ENCODE measurements at places on chromosomes 3 and 15.

GRCh38 chr3:166713787-166714186 is 666.3 kb downstream of the ZBBX start:
- DNase-seq, result no peak

DNA sequence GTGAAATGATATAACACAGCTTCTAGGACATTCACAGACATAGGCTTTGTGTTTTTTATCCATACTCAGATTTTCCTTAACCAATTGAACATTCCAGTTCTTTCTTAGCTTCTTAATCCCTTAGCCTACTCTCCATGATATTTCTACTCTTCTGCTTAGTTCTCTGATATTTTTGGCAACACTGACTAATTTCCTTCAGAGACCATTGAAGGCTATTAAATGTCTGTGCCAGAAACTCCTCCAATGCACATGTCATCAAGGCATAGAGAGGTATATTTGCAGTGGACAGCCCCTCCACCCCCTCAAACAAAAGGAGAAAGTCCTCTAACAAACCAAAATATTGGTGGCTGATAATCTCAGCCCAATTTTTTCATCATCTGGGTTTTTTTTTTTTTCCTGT is 105.9 kb upstream of the TSC22D2 start:
- peak; percentile 54 for DNase-seq

GRCh38 chr3:61928039-61928438 is 366.7 kb downstream of the PTPRG start:
- no peak for DNase-seq

DNA sequence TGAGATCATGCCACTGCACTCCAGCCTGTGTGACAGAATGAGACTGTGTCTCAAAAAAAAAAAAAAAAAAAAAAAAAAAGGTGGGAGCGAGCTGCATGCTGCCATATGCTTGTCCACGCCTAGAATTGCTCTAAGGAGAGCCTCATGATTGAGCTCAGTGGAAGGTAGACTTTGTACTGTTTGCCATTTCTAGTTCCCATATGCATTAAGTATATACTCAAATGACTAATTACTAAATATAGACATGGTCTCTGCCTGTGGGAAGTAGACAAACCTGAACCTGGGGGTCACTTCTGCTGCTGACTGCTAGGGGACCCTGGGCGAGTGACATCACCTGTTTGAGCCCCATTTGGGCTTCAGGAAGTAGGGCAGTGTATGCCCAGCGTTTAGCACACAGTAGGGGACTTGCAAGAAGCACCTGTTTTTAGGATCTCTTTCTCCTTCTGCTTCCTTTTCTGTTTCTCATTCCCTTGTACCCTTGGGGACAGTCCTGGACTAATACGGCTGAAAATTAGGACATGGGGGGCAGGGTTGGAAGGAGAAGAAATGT is 27.2 kb downstream of the PRKCD start:
- no peak for DNase-seq

GRCh38 chr15:62066663-62067447 is at the start of gene C2CD4A:
C2CD4A (plus strand) TSS chr15:62066977; CDS start chr15:62067614, 637 bp downstream.
- peak; percentile 81 for DNase-seq

DNA sequence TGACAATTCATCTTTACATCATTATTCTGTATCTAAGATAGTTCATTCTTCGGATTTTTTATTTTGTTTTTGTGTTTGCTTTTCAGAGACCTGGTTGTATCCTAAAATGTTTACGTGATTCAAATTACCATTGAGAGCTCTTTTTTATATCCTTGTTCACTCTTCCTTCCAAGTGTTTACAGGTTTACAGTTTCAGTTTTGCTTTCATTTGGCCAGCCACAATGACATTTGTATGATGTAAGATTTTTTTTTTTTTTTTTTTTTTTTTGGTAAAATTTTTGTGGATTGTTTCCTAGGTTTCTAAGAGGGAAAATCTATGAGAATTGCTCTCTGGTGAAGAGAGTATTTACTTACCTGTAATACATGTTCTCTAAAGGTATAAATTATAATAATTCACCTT is 55.0 kb downstream of the SETD5 start:
- DNase-seq, result no peak

GRCh38 chr15:43966646-43967045 is 139.8 kb downstream of the WDR76 start:
- DNase-seq, result no peak

GRCh38 chr3:45656575-45657363 is 32.4 kb upstream of the SACM1L start:
- peak; percentile 90 for DNase-seq

GRCh38 chr3:171646357-171647133 is 163.7 kb downstream of the PLD1 start:
- peak; percentile 70 for DNase-seq

GRCh38 chr3:181844211-181844610 is 132.5 kb downstream of the SOX2 start:
- DNase-seq, result no peak

DNA sequence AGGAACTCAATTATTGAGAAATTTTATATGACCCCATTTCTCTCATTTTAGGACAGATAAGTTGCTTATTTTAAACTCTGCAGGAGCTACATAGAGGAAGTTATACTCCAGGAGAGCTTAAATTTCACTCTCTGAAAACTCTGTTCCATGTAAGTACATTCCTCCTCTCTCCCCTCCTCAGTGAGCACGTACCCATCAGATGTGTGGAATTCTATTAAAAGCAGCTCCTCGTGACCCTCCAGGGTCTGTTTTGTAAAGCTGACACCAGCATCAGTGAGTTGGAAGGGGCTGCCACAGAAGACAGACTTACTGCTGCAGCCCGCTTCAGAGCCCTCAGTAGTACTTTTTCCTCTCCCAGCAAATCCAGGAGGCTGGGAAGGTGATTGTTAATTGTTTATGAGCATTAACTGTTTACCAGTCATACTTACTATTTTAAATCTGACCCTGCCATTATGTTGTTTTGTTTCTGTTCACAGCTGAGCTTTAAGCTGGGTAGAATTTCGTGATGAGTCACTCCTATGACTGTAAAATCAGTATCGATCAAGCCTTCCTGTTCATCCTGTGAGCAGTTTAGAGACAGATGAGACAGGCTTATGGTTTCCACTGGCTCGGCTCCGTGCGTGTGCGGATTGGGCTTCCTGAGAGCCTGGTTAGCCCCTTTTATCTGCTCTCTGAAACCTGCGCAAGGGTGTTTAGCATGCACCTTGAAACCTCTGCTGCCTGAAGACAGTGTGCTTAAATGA is 20.4 kb downstream of the IGF1R start:
- peak; percentile 75 for DNase-seq

DNA sequence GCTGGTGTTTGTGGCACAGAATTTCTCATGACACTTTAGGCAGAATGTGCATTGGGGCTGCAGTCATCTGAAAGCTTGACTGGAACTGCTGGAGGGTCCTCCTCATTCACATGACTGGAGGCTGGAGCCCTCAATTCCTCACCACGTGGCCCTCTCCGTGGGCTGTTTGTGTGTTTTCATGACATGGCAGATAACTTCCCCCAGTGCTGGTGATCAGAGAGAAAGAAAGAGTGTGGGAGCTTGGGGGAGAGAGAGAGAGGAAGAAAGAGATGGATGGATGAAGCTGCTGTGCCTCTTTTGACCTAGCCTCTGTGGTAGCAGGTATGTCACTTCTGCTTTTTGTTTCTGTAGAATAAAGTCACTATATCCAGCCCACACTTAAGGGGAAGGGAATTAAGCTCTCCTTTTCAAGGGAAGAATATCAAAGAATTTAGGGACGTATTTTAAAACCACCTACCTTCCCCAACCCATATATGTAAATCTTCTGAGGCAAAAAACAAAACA is 169.6 kb upstream of the IL12A start:
- no peak for DNase-seq

GRCh38 chr3:133956982-133957381 is 61.3 kb upstream of the RAB6B start:
- no peak for DNase-seq

DNA sequence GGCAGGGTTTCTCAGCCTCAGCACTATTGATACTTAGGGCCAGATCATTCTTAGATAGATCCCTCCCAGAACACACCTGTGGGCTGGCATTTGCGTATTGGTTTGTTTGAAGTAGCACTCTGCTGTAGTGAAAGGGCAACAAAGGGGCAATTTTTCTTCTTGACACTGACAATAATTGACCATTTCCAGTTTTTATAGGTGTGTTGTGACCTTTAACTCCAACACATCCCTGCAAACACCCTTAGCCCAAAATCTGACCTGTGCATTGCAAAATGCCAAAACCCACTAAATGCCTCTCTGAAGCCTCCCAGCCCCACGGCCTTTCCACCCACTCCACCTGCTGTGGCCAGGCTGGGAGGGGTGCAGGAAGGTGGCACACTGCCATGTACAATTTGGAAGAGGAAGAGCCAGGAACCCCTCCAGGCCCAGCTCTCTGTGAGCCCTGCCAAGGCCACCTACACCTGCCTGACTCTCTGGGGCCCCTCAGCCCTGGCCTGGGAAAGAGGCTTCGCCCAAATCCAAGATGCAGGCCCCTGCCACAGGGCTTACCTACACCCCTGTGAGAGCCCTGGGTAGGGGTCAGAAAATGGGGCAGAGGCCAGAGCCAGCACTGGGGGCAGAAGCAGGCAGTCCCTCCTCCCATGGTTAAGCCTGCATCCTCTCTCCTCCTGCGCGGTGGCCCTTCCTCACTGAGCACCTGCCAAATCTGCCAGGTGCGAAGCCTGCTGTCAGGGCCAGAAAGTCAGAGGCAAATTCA is 9.6 kb upstream of the CYP11A1 start:
- DNase-seq, result no peak

GRCh38 chr15:81047928-81048327 is 47.2 kb downstream of the TLNRD1 start:
- DNase-seq, result no peak

DNA sequence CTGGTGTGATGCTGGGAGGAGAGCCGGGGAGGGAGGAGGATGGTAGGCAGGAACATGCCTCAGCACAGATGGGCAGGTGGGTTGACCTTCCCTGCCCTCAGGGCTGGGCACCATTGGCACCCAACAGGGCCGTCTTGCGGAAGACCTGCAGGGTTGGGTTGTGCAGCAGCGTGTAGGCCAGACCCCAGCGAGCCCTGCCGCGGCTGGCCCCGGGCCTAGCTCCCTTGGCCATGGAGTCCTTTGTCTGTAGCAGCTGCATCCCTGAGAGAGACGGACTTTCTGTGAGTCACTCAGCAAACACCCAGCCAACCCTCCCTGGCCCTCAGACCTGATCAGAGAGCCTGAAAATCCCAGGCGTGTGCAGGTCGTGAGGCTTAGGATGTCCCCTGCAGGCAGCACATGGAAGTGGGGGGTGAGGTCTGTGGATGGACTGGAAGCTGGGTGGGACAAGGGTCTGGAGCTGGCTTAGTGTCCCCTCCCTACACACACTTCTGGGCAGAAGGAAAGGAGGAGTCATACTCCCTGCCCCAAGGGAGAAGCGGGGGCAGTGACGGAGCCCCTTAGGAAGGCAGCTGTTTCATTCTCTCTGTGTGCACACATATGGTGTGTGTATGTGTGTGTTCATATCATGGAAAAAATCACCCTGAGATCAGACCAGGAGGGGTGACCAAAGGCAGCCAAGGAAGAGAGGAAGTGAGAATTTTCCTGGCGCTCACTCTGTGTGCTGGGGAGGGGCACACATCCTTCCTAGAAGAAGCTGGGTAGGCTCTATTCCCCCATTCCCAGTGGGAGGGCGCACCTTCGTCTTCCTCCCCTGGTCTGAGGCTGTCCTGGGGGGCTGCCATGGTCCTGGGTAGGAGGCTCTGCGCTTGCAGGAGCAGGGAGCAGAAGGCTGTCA is 6.7 kb downstream of the ISLR start:
- peak; percentile 18 for DNase-seq

GRCh38 chr3:107959550-107960154 is 131.2 kb downstream of the CD47 start:
- DNase-seq, result peak; percentile 88

DNA sequence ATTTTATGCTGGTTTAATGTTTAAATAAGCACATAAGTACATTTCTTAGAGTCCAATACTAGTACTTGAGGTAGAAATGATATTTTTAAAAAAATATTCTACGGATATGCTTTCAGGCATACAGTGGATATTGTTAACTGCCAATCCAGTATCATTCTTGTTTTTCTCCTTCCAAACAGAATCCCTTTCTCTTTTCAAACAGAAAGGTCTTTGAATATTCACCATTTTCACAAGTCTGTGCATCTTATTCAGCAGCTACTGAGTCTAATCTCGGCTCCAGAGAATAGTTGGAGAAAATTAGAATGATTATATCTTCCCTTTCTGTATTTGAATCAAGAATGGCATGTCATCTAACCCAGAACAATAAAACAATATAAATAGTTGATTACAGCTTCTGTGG is 174.5 kb downstream of the GOLGA6L6 start:
- no peak for DNase-seq

DNA sequence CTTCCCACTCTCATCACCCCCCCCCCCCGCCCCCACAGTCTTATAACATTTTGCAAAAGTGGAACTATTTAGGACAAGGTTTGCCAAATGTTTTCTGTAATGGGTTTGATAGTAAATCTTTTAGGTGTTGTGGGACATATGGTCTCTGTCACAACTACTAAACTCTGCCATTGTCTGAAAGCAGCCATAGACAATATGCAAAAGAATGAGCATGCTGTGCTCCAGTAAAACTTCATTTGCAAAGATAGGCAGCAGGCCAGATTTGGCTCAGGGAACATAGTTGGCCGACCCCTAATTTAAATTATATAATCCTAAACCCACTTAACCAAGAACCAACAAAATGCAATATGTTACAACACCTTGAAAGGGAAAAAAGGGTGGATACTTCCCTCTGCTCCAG is 46.4 kb downstream of the TIPARP start:
- DNase-seq, result no peak

DNA sequence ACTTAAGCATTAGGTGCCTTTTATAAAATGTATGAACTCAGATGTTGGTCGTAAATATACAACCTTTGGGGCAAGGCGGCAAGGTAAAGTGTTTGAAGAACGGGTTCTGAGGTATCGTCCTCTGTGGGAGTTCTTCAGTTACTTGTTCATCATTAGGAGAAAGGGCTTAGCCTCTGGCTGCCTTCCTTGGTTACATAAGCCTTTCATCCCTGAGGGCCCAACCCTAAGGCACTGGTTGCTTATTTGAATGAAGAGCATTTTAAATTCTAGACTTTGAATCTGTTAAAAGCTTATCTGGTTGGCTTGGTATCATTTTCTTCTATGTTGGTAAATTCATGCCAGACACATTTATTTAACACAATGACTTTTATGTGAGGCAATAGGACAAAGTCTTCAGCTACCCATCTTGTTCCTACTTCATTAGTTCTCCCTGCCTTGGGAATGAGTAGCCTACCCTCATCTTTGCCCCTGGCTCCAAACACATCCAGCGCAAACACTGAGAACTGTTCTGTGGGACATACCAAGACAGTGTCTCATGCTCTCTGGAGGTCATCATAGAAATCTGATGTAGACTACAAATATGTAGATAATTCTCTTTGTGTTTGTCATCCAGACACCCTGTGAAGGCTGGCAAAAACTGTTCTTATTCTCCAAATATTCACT is 12.4 kb upstream of the CCDC80 start:
- DNase-seq, result no peak
